ENCODE measurements at places on chromosomes 4 and X. TPM values are rescaled to one million over a fixed set of nuclear protein-coding genes. Genes with fewer than 3 reads are reported as not detected.

- DNase-seq: no peak
Measured at GRCh38 chr4:61628282-61628681, 428.2 kb downstream of the ADGRL3 start.

GRCh38 chr4:149572716-149573115, 242.9 kb downstream of the IQCM start:
- DNase-seq: no peak

GRCh38 chr4:76892001-76892400, 5.9 kb downstream of the SOWAHB start:
- DNase-seq: no peak

GRCh38 chr4:148354186-148354585, 88.0 kb downstream of the NR3C2 start:
- no peak for DNase-seq

The NUDT6 gene
- 6.9 TPM for total RNA-seq

The CT45A10 gene
- total RNA-seq: not detected

The SPANXN4 gene
- total RNA-seq: not detected

The PRRG3 gene
- not detected for total RNA-seq

The BRS3 gene
- total RNA-seq: not detected

Measured in osteocyte (in vitro differentiated cells).